ENCODE measurements at places on chromosomes 7 and 10. TPM values are rescaled to one million over a fixed set of nuclear protein-coding genes. Genes with fewer than 3 reads are reported as not detected.

TYSND1 gene
- polyA plus RNA-seq = 2.1 TPM

PHKG1 gene
- 4.0 TPM for polyA plus RNA-seq

GLRX3 gene
- 76.3 TPM for polyA plus RNA-seq

AKR1C8 gene
- not detected for polyA plus RNA-seq

PRKG1 gene
- 117 TPM for polyA plus RNA-seq

ASAH2 gene
- 4.4 TPM for polyA plus RNA-seq

CALHM2 gene
- 0.22 TPM for polyA plus RNA-seq

TMEM26 gene
- not detected for polyA plus RNA-seq

ITGB8 gene
- polyA plus RNA-seq = 3.3 TPM

CPEB3 gene
- 23.4 TPM for polyA plus RNA-seq

BCL7B gene
- 16.4 TPM for polyA plus RNA-seq

HOXA3 gene
- not detected for polyA plus RNA-seq

XRCC2 gene
- polyA plus RNA-seq = 0.75 TPM

Data from Purkinje cell (primary cell).